ENCODE measurements at places on chromosomes 1 and 21.

DNA sequence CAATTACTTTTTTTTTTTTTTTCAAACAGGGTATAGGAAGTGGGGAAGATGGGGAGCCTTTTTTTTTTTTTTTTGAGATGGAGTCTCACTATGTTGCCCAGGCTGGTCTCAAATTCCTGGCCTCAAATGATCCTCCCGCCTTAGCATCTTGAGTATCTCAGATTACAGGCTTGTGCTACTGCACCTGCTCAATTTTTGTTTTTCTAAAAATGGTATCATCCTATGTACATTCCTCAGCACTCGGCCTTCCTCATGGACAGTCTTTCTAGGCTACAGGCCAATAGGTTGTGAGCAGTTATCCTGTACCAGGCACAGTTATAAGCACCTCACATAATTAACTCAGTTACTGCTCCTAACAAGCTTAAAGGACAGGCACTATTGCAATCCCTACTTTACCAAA is 132.1 kb upstream of the EDN2 start:
- peak; percentile 5 for DNase-seq

DNA sequence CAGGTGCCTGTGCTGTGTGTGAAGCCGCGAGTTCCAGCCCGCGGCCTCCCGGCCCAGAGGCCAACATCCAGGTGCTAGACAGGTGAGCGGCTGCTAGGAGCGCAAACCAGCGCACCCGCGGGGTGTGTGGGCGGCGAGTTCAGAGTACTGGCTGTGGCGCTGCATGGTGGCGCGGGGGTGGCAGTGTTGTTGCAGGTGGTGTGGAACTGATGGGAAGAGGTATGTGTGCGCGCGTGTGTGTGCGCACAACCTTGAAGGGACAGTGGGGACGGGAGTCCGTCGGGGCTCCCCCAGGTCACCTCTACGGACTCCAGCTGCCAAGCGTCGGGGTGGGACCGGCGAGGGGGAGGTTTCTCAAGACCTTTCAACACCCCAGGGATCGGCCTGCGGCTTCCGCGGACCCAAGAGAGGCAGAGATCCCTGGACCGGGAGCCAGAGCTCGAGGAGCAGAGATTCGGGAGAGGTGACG is 433 bp upstream of the DMBX1 start:
- no peak for DNase-seq

- no peak for DNase-seq
These were observed 22.3 kb upstream of the TTF2 start for GRCh38 chr1:117037802-117038201.

DNA sequence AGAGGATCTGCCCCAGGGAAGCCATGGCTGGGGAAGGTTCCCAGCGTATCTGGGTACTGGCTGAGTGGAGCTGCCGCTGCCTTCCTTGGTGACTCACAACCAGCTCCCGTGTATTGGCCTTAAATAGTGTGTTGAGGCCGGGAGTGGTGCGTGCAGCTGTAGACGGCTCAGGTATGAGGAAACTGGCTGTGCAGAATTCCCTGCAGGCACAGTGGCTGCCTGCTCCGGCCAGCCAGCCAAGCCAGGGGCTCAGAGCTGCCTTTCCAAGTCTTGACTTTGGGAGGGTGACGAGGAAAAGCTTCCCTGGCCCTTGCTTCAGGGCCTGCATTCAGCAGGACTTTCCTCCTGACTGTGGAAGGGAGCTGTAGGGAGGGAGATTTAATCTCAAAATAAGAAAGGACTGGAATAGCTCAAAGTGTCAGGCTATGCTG is at the start of gene VTCN1:
TSS of gene VTCN1 (minus strand) at position 97 of the 431 bp plus-strand sequence. CDS start at position 25, 72 bp downstream.
- no peak for DNase-seq

GRCh38 chr1:3551290-3551678 is 60.0 kb downstream of the MEGF6 start:
- no peak for DNase-seq

DNA sequence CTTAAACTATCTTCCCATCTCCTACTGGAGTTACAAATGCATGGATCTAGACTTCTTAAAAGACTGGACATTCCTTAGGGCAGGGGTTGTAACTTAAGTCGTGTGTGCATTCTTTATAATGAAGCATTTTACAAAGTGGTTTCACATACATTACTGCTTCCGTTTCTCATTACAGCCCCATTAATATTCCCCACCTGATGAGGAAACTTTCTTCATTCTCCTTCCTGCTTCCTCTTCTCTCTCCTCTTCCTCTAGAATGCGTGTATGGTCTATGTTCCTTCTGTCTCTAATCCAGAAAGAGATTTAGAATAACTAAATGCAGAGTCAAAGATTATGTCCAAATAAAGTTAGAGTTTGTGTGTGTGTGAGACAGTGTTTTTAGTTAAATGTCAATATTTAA is 1.8 kb upstream of the CAP1 start:
- no peak for DNase-seq

GRCh38 chr1:41357451-41358101 is 3.7 kb upstream of the FOXO6 start:
- DNase-seq: no peak

DNA sequence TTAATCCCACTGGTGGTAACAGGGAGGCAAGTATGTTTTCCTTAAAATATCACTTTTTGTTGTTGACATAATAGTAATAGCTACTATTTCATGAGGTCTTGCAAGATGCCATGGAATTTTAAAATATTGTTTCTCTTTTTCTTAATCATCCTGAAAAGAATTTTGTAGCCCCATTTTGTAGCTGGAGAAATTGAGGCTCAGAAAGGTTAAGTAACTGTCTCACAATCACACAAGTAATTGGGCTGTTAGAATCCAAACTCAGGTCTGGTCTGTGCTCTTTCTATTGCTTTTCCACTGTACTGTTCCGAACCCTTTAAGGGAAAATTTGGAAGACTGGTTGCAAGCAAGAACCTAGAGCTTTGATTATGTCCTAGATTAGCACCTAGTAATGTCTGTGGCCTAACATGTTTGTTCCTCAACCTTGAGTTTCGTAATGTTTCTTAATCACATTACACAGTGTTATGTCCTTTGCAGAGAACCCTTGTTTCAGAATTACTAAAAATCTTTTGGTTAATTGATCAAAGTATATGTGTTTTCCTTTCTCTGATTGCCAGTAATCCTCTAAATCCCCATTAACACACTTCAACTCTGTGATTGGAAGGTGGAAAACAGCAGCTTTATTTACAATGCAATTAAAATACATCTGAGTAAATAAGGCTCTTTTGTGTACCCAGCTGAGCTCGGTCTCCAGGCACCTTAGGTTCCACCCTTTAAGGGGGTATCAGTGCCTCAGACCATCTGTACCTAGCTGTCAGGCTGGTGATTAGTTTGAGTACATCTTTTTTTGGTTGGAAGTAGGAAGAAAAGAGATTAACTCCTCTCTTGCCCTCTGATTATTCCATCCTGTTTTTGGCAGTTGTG is 10.4 kb downstream of the LRRC42 start:
- DNase-seq: no peak

GRCh38 chr1:7372477-7373120 is 398.5 kb upstream of the VAMP3 start:
- DNase-seq: peak; percentile 34

DNA sequence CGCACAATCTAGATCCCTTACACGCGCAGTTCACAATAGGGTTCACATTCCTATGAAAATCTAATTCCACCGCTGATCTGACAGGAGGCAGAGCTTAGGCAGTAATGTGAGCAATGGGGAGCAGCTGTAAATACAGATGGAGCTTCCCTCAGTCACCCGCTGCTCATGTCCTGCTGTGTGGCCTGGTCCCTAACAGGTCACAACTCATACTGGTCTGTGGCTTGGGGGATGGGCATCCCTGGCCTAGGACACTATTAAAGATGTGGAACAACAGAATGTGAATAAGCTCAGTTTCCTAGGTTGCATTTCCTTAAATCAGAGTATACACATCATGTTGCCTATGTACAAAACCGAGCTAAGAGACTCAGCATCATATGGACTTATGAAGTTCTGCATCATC is 16.2 kb downstream of the IFI44 start:
- no peak for DNase-seq

- peak; percentile 93 for DNase-seq
These were observed at the start of gene YBEY for GRCh38 chr21:46285761-46286647. YBEY (plus strand) TSS chr21:46286342; CDS start chr21:46286914, 572 bp downstream.

DNA sequence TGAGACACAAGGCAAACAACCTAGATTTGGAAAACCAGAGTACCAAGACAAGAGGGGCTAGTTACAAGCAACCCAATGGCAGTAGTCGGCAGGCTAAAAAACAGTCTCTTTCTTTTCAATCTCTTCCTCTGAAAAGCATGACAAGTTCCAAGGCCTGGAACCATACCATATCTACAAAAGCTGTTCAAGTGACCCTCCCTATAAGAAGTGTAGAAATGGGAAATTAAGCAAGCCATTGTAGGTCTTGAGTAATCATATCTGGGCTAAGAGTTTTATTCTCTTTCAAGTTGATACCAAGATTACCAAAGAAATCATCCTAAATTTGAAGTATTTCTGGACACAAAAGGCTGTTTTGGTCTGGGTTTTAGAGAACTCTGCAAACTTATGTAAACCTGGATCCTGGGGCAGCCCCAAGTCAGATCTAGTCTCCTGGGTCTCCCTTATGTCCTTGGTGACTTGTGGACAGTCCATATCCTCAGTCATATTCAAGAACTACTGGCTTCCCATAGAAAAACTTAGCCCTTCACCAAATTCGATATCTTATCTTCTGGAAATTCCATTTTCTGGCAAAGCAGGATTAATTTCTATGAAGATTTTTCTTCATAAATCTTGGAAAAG is 24.7 kb downstream of the FMO3 start:
- DNase-seq: no peak

- DNase-seq: no peak
These were observed 999 bp downstream of the THAP3 start for GRCh38 chr1:6625584-6626149.

DNA sequence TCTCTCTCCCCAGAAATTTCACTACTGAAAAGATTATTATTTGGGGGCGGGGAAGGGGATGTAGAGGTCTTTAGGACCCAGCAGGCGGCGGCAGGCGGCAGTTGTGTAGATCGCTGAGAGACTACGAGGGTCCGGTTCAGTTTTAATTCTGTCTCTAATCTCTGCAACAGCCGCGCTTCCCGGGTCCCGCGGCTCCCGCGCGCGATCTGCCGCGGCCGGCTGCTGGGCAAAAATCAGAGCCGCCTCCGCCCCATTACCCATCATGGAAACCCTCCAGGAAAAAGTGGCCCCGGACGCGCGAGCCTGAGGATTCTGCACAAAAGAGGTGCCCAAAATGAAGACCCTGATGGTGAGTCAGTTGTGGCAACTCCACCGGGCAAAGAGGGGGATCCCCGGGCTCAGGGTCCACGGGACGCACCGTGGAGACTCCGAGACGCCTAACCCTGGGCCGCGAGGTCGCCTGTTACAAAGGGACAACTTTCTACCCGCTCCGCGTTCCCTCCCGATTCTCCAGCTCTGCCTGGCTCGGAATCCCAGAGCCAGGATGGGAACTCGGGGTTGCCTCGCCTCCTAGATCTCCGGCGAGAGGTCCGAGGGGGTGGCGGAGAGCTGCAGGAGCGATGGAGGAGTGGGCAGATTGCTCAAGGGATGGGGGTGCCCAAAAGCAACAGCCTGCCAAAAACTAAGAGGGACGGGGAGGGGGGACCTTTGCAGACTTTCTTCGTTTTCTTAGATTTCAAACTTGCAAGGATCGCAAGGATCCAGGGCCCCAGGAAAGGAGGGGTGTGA is at the start of gene ST6GALNAC5:
TSS of gene ST6GALNAC5 (plus strand) at position 139 of the 789 bp plus-strand sequence.
- no peak for DNase-seq

GRCh38 chr21:42234041-42234440 is 15.1 kb downstream of the ABCG1 start:
- DNase-seq: no peak

- no peak for DNase-seq
These were observed 42.9 kb downstream of the CAMK2N1 start for GRCh38 chr1:20442920-20443625.

GRCh38 chr1:56638248-56638647 is 6.9 kb upstream of the PRKAA2 start:
- DNase-seq: no peak

DNA sequence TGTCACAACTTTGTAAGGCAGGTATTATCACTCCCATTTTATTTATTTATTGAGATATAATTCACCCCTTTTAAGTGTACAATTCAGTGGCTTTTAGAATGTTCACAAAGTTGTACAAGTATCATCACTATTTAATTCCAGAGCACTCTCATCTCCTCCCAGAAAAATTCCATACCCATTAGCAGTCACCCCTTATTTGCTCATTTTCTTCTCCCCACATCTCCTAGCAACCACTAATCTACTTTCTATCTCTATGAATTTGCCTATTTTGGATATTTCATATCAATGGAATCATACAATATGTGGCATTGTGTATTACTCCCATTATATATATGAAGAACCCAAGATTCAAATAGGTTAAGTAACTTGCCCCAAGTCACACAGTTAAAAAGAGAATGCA is 7.0 kb downstream of the DSTYK start:
- no peak for DNase-seq

GRCh38 chr1:219402925-219403324 is 210.0 kb downstream of the ZC3H11B start:
- DNase-seq: no peak

- no peak for DNase-seq
These were observed 86.5 kb upstream of the BRINP3 start for GRCh38 chr1:190564117-190564516.

DNA sequence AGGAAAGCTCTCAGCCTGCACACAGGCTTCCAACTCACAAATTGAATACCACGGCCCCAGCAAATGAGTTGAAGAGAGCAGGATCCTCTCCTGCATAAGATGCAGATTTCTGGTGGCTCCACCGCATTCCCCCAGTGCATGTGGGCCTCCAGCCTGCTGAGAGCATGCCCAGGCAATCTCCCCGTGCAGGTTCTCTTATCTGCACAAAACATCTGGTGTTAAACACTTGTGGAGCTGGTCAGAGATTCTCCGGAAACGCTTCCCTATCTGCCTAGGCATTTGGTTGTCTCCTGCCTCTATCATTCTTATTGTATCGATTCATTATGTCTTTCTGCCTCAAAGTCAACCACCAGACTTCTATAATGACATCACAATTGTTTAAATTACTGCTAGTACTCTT is 1349.0 kb upstream of the B3GALT2 start:
- no peak for DNase-seq

DNA sequence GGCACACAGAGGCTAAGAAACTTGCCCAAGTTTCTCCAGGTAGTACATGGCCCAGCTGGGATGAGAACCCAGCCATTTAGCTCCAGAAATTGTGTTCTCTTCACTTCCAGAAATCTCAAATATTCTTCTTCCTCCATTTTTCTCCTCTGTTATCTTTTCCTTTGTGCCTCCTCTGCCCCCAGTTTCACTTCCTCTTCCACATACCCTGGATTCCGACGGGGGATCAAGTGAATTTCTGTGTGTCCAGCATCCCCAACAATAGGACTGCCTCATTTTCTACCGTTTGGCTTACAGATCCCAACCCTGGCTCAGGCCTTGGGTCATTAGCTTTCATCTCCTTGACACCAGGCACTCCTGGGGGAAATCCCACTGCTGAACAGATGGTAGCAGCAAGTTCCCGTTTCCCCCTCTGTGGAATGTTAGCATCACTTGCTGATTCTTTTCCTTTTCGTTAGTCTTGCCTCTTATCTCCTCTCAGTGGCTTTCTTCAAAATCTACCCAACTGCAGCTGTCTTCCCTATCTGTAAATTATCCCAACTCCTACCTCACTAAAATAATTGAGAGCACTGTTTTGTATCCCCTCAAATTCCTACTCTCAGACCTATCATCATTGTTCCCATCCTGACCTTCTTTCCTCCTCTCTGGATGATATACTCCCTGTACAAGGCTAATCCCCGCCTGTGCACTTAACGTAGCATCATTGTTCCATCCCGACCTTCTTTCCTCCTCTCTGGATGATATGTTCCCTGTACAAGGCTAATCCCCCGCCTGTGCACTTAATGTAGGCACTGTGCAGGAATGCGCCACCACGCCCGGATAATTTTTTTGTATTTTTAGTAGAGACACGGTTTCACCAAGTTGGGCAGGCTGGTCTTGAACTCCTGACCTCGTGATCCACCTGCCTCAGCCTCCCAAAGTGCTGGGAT is 36.5 kb downstream of the SCCPDH start:
- DNase-seq: no peak
